Glutamatergic neuron (in vitro differentiated cells): ENCODE measurements at places on chromosomes 1 and 21.

DNA sequence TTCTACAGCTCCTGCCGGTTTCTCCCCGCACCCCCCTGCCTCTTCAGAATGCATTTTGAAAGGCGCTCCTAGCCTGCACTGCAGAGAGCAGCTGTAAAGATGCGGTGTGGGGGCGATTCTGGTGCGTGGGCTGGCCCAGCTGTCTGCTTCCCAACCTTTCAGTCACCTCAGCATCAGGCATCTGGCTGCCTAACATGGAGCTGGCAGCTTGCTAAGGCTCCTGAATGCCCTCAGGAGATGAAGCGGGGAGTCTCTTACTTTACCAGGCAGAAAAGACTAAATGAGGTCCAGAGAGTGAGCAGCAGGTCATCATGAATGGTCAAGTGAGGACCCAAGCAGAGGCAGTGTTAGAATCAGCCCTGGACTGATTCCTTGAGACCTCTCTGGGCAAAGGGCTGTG is 8.7 kb downstream of the IER5 start:
- peaks cover 6% of the 10 kb centered on the region for H3K36me3 ChIP-seq
- H3K27ac ChIP-seq = peak overlapping the region; percentile 56
- H3K4me3 ChIP-seq = peak overlapping the region; percentile 64

- DNase-seq = no peak
- H3K36me3 ChIP-seq = peaks cover 6% of the 10 kb centered on the region
- no peaks in the 10 kb centered on the region for H3K4me1 ChIP-seq
Observed at GRCh38 chr1:8980656-8981055, 35.0 kb downstream of the CA6 start.

- peaks cover 44% of the 10 kb centered on the region for H3K4me1 ChIP-seq
- DNase-seq = no peak
- peaks cover 1% of the 10 kb centered on the region for H3K27me3 ChIP-seq
- H3K36me3 ChIP-seq = no peaks in the 10 kb centered on the region
- H3K27ac ChIP-seq = no peak overlapping the region
Observed at GRCh38 chr1:228998179-228998578, 262.9 kb downstream of the RHOU start.

GRCh38 chr1:205775717-205776056 is 405 bp upstream of the RAB29 start:
- H3K27me3 ChIP-seq = peaks cover 11% of the 10 kb centered on the region
- H3K27ac ChIP-seq = no peak overlapping the region
- no peaks in the 10 kb centered on the region for H3K36me3 ChIP-seq
- H3K4me3 ChIP-seq = peak overlapping the region; percentile 93
- no peak for DNase-seq

GRCh38 chr1:87135329-87135712 is 193.4 kb upstream of the LMO4 start:
- H3K27me3 ChIP-seq = peaks cover 2% of the 10 kb centered on the region
- no peaks in the 10 kb centered on the region for H3K36me3 ChIP-seq
- no peak for DNase-seq

DNA sequence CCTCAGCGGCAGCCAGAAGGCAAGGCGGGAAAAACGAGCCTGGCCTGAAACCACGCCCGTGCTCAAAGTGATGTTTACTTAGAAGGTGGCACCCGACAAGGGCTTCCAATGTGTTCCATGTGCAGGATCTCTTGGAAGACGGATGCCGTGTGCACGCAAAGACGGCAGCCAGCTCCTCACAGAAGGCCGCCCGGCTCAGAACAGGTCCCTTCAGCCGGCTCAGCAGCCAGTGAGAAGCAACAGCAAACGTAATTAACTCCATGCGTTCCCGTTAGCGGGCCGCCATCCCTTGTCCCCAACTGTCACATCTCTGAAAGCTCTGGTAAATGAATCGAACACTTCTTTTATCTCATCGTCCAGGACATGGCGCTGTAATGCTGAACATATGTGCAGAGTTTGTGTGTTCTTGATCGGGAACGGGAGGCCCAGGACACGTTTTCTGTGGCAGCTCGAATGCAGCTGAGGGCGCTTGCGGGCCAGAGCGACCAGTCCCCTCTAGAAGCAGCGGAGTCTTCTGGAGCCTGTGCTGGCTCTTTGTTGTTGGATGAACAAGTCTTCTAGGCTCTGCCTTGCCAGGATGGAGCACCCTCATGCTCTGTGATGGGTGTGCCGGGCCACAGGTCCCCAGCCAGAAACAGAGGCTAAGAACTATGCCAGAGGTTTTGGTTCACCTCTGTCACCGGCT is 94.6 kb upstream of the ARHGEF16 start:
- H3K27me3 ChIP-seq = peaks cover 6% of the 10 kb centered on the region
- no peak for DNase-seq
- peaks cover 5% of the 10 kb centered on the region for H3K4me1 ChIP-seq
- H3K4me3 ChIP-seq = no peak overlapping the region

- H3K36me3 ChIP-seq = no peaks in the 10 kb centered on the region
- H3K4me1 ChIP-seq = no peaks in the 10 kb centered on the region
- no peaks in the 10 kb centered on the region for H3K27me3 ChIP-seq
Observed at GRCh38 chr1:121558514-121558913, 373.7 kb downstream of the SRGAP2C start.

- peaks cover 2% of the 10 kb centered on the region for H3K4me1 ChIP-seq
- no peak overlapping the region for H3K27ac ChIP-seq
- H3K4me3 ChIP-seq = no peak overlapping the region
- no peak for DNase-seq
- no peaks in the 10 kb centered on the region for H3K27me3 ChIP-seq
- no peaks in the 10 kb centered on the region for H3K36me3 ChIP-seq
Observed at GRCh38 chr1:57217905-57218304, 206.0 kb downstream of the DAB1 start.

- no peaks in the 10 kb centered on the region for H3K27me3 ChIP-seq
- no peak overlapping the region for H3K27ac ChIP-seq
- peaks cover 15% of the 10 kb centered on the region for H3K4me1 ChIP-seq
- DNase-seq = no peak
Observed at GRCh38 chr1:198681252-198681651, 42.4 kb downstream of the PTPRC start.

- peaks cover 22% of the 10 kb centered on the region for H3K4me1 ChIP-seq
- no peaks in the 10 kb centered on the region for H3K36me3 ChIP-seq
Observed at GRCh38 chr1:48681476-48682305, 95.0 kb downstream of the BEND5 start.

DNA sequence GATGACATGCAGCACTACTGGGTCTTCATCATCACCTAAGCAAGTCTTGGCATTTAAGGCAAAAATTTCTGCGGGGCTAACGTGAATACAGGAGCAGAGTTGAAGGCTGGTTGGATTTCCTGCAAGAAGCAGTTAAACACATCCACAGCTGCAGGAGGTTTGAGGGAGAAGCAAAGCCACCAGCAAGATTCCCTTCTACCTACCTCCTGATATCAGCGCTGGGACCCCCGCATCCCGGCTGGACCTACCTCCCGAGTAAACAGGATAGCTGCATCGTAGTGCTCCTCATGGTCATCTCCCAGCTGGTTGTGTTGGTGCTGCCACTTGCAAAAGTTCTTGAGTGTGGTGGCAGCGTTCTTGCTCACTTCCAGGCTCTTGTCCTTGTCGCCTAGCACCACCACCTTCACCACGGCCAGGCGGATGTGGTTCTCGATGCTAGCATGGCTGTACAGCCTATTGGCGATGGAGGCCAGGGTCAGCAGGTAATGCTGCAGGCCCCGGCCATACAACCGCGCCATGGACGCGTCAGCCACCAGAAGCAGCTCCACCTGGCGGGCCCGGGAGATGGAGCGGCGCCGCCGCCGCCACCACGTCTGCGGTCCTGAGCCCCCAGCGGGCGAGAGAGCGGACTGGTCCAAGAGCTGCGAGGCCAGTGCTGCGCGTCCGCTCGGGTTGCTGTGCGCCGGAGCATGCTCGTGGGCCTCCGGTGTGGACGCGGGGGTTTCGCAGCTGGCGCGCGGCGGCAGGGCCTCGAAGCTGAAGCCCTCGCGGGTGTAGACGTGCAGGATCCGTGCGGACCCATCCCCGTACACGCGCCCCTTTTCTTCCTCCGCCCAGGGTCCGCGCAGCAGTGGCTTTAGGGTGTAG is 1.6 kb downstream of the ADAMTS5 start:
- peak; percentile 87 for DNase-seq
- H3K4me1 ChIP-seq = peaks cover 27% of the 10 kb centered on the region
- no peaks in the 10 kb centered on the region for H3K27me3 ChIP-seq
- H3K4me3 ChIP-seq = peak overlapping the region; percentile 88
